Activated CD4-positive, alpha-beta T cell treated with anti-CD3 and anti-CD28 coated beads, Interleukin-2, amount 50 U/mL, for 48 hours (primary cell): ENCODE measurements at places on chromosomes 6 and 20.

- no peak for DNase-seq
These were observed 198.1 kb downstream of the FOXA2 start for GRCh38 chr20:22386306-22386623.

- no peak for DNase-seq
These were observed 37.6 kb upstream of the LYRM2 start for GRCh38 chr6:89675949-89676748.

- no peak for DNase-seq
These were observed 6.2 kb downstream of the SS18L1 start for GRCh38 chr20:62149532-62150309.

DNA sequence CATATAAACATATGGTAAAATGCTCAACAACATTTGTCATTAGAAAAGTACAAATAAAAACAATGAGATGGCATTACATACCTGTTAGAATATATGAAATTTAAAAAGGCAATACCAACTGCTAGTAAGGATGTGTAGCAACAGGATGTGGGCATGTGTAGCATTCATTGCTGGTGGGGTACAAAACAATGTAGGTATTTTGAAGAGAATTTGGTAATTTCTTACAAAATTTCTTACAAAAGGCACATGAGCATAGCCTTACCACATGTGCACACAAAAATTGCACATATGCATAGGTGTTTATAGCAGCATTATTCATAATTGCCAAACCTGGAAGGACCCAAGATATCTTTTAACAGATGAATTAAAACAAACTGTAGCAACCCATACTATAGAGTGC is 1355.1 kb upstream of the CITED2 start:
- no peak for DNase-seq

GRCh38 chr20:25316506-25317190 is 68.8 kb downstream of the PYGB start:
- DNase-seq, result no peak

GRCh38 chr6:81997090-81997926 is 244.8 kb upstream of the TENT5A start:
- no peak for DNase-seq

DNA sequence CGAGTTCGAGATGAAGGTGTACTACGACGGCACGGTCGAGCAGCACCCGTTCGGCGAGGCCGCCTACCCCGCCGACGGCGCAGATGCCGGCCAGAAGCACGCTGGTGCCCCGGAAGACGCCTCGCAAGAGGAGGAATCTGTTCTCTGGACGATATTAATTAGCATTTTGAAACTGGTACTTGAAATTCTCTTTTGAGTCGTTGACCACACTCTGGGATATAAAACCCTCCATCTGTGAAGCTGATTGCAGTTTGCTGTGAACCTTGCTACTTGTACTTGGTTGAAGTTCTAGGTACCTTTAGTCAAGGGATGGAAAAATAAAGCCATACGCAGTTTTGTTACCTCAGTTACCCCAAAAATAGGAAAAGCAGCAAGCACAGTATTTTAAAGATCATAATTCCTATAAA is 917 bp downstream of the C6orf120 start:
- DNase-seq, result no peak

- no peak for DNase-seq
These were observed 98.8 kb upstream of the CITED2 start for GRCh38 chr6:139473231-139473701.

- no peak for DNase-seq
These were observed 41.3 kb downstream of the HLA-DPB1 start for GRCh38 chr6:33116841-33117711.

DNA sequence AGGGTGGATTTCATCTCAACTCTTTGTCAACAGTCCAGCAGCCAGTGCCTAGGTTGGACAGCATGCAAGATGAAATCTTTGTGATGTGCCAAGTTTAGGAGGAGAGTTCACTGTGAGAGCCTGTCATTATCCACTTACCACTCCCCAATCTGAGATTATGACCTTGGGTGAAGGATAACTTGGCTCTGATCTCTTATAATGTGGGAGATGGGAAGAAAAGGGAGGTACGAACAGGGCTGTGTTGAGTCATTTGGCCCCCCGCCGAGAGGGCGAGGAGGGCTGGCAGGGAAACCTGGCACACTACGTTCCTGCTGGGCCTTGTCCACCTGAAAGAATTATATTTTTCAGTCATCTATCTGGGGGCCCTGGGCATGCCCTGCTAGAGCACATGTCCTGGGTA is 35.8 kb downstream of the LAMA4 start:
- no peak for DNase-seq

- DNase-seq, result no peak
These were observed 25.9 kb downstream of the TBC1D20 start for GRCh38 chr20:436476-436875.

DNA sequence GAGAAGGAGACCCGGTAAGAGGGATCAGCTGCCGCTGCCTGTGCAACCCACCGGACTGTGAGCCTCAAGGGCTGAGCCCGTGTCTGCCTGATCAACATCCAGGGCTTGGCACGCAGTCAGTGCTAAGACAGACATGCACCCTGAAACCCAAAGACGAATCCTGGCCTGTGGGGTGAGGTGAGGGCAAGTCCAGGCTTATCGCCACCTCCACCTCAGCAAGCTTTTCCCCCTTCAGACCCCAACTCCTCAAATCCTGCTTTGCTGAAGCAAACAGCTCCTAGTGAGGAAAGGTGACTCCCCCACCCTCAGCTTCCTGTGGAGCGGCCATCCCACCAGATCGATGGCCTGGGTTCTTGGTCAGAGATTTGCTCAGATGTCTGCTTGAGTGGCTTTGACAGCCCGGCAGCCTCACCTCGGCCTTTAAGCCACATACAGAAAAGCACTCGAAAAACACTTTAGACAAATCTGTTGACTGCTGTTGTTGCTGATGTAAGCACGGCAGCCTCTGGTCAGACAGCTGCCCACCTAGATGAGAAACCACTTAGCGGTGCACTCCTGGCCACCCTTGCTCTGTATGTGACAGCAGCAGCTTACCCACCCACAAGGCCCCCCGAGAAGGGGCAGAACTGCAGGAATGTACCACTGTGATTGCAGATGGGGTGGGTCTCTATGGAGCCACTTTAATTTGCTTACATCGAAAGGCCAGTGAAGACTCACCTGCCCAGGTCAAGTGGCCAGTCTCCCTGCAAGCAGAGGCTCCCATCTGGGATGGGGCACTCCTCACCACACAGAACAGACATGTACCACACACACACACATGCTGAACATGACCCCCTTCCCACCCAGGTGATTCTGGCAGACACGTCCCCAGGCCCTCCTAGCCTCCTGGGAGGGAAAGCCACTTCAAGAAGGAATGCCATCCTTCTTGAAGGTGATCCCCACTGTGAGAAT is 14.8 kb downstream of the MTCH1 start:
- no peak for DNase-seq

GRCh38 chr20:1832634-1833033 is 62.6 kb upstream of the SIRPA start:
- no peak for DNase-seq

DNA sequence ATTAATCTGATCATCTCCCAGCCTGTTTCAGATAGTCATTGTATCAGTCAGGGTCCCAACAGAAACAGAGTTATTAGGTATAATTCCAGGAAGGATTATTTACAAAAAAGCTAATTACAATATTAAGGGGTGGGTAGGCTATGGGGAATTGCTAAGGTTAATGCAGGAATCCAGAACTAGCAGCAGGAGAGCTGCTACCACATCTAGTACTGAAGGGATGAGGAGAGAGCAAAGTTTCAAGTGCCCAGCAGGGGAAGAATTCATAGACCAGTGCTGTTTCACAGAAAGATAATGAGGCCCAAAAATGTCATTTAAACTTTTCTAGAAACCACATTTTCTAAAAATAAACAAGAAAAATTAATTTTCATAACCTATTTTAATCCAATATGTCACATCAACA is 284.2 kb downstream of the HACE1 start:
- no peak for DNase-seq

- no peak for DNase-seq
These were observed 44.3 kb downstream of the PHACTR1 start for GRCh38 chr6:12760911-12761310.

- DNase-seq, result no peak
These were observed 60.2 kb upstream of the KCNQ5 start for GRCh38 chr6:72561629-72562028.

- DNase-seq, result no peak
These were observed 139.1 kb downstream of the ARID1B start for GRCh38 chr6:156916130-156916801.

- DNase-seq, result no peak
These were observed 77.0 kb upstream of the ESR1 start for GRCh38 chr6:151730496-151730870.

- DNase-seq, result no peak
These were observed 834 bp upstream of the CTSZ start for GRCh38 chr20:59007665-59008511.

- DNase-seq, result no peak
These were observed 74.5 kb downstream of the MDN1 start for GRCh38 chr6:89745096-89745495.
